ENCODE measurements at places on chromosomes 16 and 17.

- no peak for DNase-seq
Measured at GRCh38 chr17:47276444-47276843, 22.8 kb downstream of the ITGB3 start.

- peak; percentile 87 for DNase-seq
Measured at GRCh38 chr16:23504076-23504452, 6.2 kb downstream of the GGA2 start.

- peak; percentile 80 for DNase-seq
Measured at GRCh38 chr16:85321509-85322271, 209.4 kb upstream of the CIBAR2 start.

GRCh38 chr17:82772026-82772425 is 20.2 kb downstream of the TBCD start:
- no peak for DNase-seq

DNA sequence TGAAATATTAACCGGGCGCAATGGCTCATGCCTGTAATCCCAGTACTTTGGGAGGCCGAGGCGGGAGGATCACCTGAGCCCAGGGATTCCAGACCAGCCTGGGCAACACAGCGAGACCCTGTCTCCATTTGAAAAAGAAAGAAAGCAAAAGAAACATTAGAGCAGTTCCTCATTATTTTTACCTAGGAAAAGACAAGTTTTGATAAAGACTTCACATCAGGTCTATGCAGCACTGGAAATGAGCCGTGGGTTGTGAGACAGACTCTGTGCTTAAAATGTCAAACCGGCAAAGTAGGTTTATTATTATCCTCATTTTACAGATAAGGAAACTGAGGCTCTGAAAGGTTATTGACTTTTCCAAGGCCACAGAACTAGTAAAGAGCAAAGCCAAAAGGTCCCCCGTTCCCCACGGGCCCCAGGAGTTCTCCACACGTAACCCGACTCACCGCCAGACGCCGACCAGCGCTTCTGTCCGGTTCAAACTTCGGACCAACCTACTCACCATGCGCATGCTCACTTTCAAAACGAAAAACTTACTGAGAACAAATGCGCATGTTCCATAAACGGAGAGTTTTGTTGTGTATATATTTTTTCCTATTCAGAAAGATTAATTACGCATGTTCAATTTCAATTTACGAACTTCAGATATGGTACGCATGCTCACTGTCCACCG is 356 bp downstream of the TUBD1 start:
- DNase-seq, result no peak

GRCh38 chr17:14557480-14557879 is 256.6 kb downstream of the HS3ST3B1 start:
- no peak for DNase-seq

DNA sequence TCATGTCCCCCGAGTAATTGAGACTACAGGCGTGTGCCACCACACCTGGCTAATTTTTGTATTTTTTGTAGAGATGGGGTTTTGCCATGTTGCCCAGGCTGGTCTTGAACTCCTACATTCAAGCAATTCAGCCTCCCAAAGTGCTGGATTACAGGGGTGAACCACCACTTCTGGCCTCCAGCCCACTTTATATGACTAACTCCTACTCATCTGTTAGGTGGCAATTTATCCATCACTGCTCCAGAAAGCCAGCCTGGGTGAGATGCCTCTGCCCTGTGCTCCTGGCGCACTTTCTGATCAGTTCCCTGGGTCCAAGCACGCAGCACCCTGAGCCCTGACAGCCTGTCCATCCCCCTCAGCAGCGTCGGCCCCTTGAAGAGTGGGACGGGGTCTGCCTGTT is 29.4 kb downstream of the ADAM11 start:
- no peak for DNase-seq

DNA sequence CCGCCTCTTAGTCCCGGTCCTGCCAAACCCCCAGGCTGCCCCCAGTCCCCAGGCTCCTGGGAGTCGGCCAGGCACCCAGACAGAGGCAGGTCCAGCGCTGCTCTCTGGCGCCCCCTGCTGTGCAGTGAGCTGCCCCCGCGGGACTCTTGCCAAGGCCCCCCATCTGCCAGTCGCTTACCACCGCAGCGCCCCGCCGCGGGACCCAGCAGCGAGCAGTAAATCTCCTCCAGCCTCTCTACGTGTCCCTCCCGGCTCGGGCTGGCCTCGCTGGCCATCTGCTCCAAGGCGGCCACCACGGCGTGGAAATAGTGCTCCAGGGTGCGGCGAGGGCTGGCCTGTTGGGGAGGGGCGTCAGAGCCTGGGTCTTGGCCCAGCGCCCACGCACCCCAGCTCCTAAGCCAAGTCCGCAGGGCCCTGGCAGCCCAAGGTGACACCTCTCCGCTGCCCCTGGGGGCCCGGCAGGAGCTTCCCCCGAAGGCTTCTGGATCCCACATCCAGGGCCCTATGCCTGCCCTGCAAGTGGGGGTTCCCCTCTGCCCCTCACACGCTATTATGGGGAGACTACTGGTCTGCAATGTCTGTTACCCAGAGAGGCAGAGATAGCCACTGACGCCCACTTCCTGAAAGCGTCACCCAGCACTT is 33.7 kb upstream of the MFSD6L start:
- DNase-seq, result no peak

Measured in astrocyte of the hippocampus (primary cell).